Endothelial cell (in vitro differentiated cells): ENCODE measurements at places on chromosomes 11 and 22.

DNA sequence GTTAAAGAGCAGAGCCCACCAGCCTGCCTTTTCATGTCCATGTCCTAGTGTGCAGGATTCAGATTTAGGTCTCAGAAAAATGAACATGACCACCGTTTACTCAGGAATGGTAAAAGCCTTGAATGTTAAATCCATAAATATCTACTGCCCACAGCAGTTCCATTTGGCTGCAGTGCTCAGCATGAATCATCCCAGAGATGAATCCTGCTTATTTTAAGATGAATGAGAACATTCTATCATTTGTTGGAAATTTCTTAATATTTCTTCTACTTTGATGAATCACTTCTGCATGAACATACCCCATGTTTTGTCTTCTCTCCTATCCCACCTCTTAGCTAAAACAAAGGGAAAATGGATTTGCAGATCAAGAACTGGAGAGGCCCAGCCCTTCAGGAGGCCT, 47.5 kb upstream of the AQP11 start:
- no peak for DNase-seq

DNA sequence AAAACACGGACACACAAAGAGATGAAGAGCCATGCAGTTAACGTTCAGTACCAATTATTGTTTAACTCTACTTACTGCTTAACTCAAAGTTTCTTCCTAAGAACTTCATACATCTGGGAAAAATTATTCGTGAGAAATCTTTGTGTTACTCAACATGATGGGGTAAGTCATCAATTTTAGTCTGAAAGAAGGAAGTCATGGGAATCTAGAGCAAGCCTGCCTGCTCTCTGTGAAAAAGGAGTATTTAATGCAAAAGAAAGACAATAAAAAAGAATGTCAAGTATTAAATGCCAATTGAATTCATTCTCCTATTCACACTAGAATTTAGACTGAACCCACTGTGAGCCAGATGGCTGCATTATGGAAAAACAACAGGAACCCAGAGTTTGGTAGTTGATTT, 16.0 kb downstream of the TMEM123 start:
- DNase-seq = no peak

GRCh38 chr22:31211482-31211861, 626 bp upstream of the LIMK2 start:
- DNase-seq = no peak

- DNase-seq = no peak
Observed at GRCh38 chr11:122895563-122895962, 13.0 kb downstream of the JHY start.

DNA sequence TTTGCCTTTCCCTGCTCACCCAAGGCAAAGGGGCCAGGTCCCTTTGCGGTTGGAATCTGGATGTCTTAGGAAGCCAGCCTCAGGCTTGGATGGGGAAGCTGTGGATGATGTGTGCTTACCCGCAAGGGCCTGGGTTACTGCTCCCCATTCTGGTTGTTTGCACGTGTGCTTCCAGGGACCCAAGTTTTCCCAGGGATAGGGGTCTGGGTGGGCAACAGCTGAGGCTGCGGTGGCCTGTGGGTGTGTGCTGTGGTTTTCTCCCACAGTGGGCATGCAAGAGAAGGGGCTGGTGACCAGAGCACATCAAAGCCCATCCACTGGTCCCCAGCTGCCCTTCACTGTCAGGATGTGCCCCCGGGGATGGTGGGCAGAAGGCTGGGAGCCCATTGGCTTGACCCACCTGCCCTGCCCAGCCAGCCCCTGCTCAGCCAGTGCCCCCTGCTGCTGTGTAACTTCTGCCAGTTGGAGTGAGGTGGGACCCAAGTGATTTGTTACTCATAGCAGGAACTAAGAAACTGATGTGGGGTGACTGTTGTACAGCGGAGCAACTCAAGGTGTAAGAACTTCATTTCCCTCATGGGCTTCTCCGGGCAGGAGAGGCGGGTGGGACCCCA, 3.3 kb downstream of the CAPN5 start:
- DNase-seq = no peak

- DNase-seq = no peak
Observed at GRCh38 chr11:68454767-68455166, 5.8 kb upstream of the PPP6R3 start.
